Posterior vena cava (tissue), 2 donors: ENCODE measurements at places on chromosomes 6 and 20. TPM values are rescaled to one million over a fixed set of nuclear protein-coding genes. Genes with fewer than 3 reads are reported as not detected.

MTFR2 gene
- 0.71 TPM for total RNA-seq

OLIG3 gene
- not detected for total RNA-seq

PNPLA1 gene
- total RNA-seq: 0.14 TPM

NFKBIE gene
- total RNA-seq: 4.5 TPM

ADGRF4 gene
- 0.19 TPM for total RNA-seq

PTCRA gene
- not detected for total RNA-seq

DCDC2 gene
- total RNA-seq: not detected

MACROD2 gene
- 25.5 TPM for total RNA-seq

BPIFB2 gene
- not detected for total RNA-seq

PBOV1 gene
- total RNA-seq: not detected

BLOC1S5 gene
- 9.5 TPM for total RNA-seq

LY6G6C gene
- total RNA-seq: not detected

TPBG gene
- total RNA-seq: 22.1 TPM

ADGRG6 gene
- total RNA-seq: 10.2 TPM

TGM3 gene
- total RNA-seq: not detected

TFAP2D gene
- not detected for total RNA-seq

RAB32 gene
- 33.5 TPM for total RNA-seq

HLA-DRB1 gene
- total RNA-seq: 78.2 TPM

FAM83D gene
- 94.3 TPM for total RNA-seq

SRMS gene
- total RNA-seq: not detected

RSPO4 gene
- 0.24 TPM for total RNA-seq

SEC63 gene
- total RNA-seq: 116 TPM

SIRPB2 gene
- total RNA-seq: 13.3 TPM

KIFC1 gene
- 0.29 TPM for total RNA-seq

RCAN2 gene
- total RNA-seq: 69.6 TPM

TBCC gene
- total RNA-seq: 13.9 TPM

TCP11 gene
- not detected for total RNA-seq

KCNK15 gene
- 4.5 TPM for total RNA-seq

UQCC2 gene
- 39.7 TPM for total RNA-seq

COL9A1 gene
- total RNA-seq: not detected

AURKA gene
- total RNA-seq: 1.8 TPM

MLIP gene
- 3.6 TPM for total RNA-seq

ULBP1 gene
- total RNA-seq: not detected

ZBTB46 gene
- total RNA-seq: 6.8 TPM

THBD gene
- total RNA-seq: 53.6 TPM

SIRPB1 gene
- 1.9 TPM for total RNA-seq
